Left kidney (tissue), 8 donors: ENCODE measurements at places on chromosomes 4 and X. TPM values are rescaled to one million over a fixed set of nuclear protein-coding genes. Genes with fewer than 3 reads are reported as not detected.

The NUP62CL gene
- 14.1 TPM for polyA plus RNA-seq

The MAGEA11 gene
- polyA plus RNA-seq = not detected

The FHL1 gene
- 56.9 TPM for polyA plus RNA-seq

The NOX1 gene
- polyA plus RNA-seq = 0.93 TPM

DNA sequence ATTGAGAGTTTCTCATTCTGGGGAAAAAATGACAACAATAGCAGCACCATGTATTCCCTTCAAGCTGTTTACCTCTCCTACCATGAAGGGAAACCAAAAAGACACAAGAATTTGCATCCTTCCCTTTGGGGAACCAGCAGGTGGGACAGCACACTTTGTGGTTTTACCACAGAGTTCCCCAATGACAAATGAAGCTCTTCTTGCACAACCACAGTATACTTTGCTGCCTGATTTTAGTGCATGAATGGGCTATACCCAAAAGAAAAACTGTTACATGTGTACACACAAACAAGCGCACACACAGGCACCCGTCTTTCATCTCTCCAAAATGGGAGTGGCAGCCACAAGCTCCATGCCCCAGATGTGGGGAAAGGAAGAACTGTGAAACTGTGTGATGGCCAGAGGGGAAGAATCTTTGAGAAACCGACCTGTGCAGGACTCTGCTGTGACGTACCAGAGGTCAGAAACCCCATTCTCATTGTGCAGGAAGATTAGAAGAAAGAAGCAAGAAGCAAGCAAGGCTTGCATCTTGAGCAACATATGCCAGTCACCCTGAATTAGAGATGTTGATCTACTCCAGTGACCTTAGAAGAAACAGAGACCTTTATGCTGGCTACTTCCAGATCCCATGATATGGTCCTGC lies 2.7 kb upstream of the MAML3 start:
- DNase-seq = no peak

DNA sequence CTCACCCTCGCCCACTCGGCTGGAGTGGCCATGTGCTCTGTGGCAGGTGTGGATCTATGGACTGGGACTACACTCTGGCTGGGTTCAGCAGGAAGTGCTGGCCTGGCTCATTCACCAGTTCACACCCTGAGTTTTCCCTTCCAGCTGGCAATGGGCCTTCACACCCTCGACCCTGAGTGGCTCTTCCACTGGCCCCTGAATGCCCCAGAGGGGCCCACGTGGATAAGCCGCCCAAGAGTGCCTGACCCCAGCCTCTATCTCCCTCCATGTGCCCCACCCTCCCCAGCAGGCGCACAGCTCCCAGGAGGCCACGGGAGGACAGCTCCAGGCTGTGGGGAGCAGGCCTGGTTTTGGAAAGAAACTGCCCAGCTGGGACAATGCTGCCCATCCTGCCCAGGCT lies 234.1 kb downstream of the AFAP1 start:
- DNase-seq = no peak

DNA sequence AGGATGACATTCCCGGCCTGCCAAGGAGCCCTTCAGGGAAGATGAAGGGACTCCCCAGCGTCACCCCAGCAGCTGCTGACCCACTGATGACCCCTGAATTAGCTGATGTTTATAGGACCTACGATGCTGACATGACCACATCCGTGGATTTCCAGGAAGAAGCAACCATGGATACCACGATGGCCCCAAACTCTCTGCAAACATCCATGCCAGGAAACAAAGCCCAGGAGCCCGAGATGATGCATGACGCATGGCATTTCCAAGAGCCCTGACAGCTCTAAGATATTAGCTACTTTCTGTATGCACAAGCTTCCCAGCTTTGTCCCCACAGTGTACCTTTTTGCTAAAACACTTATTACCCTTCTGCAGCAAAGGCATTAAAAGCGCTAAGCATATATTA lies 14.4 kb downstream of the AMBN start:
- DNase-seq = no peak

- no peak for DNase-seq
Observed at GRCh38 chr4:94571715-94572114, 120.0 kb downstream of the PDLIM5 start.
